ENCODE measurements at places on chromosomes 2 and 18.

- no peak for DNase-seq
Measured at GRCh38 chr18:24766376-24766775, 305.9 kb downstream of the HRH4 start.

- no peak for DNase-seq
Measured at GRCh38 chr18:58163004-58163590, 119.1 kb downstream of the NEDD4L start.

- DNase-seq = no peak
Measured at GRCh38 chr18:499776-500631, 497 bp downstream of the COLEC12 start.

DNA sequence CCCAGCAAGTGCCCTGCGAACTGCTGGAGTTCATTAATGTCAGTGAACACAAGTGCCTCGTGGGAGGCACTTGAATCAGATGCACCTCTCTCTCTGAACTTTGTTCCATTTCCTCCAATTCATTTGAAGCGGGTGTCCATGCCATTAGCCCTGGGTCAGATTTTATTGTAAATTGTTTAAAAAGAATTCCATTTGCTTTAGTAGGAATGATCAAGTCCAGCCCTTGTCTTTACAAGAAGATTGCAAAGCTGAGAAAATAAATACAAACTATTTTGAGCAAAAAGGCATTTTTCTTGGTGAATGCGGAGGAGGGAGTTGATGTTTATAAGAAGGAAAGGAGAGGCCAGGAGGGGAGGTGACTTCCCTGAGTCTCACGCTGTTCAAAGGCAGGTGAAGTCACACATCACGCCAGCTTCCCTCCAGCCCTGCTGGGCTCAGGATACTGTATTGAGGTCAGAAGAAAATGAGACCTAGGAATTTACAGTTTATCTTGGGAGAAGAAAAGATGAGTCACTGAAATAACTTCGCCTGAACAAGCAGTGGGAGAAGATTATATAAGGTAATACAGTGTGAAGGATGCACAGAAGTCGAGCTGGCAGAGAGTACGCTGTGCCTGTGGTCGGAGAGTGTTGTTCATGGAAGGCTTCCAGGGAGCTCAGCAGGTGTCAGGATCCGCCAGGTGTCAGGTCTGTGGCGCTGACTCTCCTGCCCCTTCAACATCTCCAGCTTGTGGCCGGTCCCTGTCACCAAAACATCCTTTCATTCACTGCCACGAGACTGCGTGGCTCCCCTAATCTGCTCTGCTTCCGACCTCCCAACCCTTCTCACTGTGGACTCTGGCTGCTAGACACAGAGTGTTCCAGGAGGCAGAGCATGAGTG is 36.5 kb downstream of the EFR3B start:
- no peak for DNase-seq

- no peak for DNase-seq
Measured at GRCh38 chr2:176085861-176086771, 2.4 kb upstream of the EVX2 start.

DNA sequence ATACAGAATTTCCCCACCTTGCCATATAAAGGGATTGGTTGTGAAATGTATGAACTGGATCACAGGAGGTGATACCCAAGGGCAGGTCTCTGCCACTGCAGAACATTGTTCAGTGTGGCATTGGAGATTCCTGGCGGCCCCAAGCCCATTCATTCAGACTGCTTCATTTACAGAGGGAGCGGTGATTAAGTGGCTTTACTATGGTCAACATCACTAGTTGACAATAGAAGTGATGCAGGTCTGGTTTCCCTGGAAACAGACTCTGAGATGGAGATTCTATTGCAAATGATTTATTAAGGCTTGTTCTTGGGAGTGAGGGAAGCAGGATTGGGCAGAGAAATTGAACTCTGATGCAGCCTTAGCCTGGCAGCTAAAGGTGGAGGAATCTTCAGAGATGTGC is 62.4 kb downstream of the ZDBF2 start:
- no peak for DNase-seq

GRCh38 chr18:8869696-8870095 is 164.3 kb downstream of the MTCL1 start:
- DNase-seq = no peak

DNA sequence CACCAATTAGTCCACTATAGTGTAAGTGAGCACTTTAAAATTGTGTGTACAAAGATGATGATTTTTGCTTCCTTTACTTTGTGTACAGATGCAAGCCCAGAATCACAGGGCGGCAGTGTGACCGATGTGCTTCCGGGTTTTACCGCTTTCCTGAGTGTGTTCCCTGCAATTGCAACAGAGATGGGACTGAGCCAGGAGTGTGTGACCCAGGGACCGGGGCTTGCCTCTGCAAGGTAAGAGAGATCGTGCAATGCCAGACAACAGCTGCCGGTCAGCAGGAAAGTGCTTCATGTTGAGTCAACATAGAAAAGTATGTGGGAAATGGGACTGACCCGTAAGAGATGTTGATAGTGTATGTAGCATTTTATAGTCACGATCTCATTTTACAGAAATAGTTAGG is 156.8 kb upstream of the TTC39C start:
- DNase-seq = no peak

DNA sequence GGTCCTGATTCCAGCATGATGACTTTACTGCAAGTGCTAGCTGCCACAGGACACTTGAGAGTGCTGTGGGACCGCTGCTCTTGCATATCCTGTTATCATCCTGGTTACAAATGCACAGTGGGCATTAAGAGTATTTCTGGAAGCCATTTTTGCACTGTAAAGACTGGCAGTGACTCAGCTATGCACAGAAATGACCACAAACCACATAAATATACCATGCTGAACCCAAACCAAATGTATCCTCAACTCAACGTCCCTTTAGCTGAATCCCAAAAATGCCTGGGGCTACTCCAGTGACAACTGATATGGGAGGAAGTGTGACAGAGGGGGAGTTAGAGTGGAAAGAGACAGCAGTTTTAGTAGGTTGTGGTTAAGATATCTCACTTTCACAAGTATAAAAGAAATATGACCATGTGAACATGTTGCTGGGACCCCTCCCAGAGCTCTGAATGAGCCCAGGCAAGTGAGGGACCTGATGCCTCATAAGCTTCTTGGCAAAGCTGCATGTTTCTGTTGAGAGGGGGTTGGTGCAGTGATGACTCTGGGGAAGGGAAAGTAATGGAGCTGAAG is 37.3 kb downstream of the RHBDD1 start:
- DNase-seq = no peak

DNA sequence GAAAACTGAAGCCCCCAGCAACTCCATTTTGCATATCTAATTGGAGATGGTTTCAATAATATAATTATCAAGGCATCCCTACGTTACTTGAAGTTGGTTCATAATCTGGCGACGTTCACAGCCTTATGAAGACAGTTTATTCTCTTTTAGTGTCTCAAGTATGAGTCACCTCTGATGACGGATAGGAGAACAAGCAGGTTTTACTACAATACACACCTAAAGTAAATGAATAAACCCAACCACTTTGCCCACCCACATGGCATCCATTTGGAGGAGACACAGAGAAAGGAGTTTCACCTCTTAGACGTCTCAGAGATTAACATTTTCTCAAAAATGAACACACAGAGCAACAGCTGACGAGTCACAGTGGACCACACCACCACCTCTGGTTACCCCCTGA is 40.8 kb downstream of the BCL11A start:
- no peak for DNase-seq

DNA sequence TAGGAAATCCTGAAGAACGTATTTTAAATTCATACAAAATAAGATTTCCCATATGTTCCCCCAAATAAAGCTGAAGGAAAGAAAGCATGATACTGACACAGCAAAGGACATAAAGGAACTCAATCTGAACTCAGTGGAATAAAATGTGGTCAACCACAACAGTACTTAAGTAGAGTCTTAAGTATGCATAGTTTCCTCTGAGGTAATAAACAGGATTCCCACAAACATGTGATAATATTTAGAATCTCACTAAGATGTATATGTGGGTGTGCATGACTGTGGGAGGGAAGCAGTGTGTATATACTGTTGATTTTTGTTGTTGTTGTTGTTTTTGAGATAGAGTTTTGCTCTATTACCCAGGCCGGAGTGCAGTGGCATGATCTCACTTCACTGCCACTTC is 69.3 kb downstream of the NOL10 start:
- DNase-seq = no peak

- no peak for DNase-seq
Measured at GRCh38 chr2:200747668-200748618, 63.8 kb upstream of the BZW1 start.

DNA sequence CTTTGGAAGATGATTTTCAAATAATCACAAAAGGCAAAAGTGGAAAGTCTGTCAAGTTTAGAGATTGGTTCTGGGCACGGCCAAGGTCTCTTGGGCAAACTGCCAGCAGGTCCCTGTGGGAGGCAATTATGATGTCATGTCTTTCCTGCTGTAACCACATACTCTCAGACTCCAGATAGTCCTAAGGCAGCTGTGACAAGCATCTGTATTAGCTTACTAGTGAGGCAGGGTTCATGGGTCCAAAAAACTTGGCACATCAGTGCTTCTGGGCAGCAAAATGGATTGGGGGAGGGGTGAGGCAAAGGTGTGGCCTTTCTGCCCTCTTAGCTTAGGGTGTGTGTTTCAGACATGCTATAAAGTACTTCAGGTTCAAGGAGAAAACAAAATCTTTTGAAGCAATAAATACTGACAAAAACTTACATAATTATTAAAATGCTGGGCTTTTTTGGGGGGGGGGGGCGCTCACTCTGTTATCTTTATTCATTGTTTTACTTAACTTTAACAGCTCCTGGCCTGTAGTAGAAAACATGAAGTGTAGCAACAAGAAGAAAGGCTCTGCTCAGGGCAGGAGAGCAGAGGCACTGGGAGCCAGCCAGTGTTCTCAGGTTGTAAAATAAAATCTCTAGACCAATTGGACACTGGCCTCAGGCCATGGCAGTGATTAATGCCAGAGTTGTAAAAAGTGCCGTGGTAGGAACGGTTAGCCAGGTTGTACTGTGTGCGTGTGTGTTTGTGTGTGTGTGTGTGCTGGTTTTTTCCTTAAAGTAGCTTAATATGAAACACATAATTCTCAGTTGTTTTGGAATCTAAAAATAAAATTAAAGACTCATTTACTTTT is 14.3 kb upstream of the TANC1 start:
- no peak for DNase-seq

DNA sequence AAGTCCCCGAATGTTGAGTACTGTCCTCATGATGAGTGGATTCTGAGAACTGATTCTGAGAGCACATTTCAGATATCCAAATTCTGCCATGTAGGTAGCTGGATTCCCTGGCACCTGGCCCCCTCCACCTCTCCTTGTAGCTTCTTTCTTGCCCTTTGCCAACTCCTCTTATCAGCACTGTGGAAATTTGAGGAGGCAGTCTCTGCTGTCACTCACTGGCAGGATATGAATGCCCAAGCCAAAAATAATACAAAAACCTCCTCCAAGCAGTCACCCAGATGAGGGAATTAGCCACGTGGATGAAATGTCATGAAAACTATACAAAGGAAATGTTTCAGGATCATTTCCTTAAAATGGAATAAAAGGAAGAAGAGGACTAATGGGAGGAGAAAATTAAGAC is 276.8 kb downstream of the SETBP1 start:
- DNase-seq = no peak

DNA sequence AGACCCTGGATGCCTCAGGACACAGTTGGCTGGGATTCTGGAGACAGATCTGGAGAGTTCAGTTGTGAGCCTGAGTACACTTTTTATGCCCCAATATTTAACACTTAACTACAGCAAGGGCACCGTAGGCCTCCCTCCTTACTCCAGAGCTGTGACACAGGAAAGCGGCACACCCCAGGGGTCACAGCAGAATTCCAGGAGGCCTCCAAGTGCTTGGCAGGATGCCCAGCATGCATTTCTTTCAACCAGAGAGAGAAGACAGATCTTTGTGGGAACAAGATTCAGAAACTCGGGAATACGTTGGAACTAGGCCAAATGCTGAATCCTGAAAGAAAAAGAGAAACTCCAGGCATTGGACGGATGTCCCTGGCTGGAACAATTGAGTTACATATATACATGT is 199.2 kb upstream of the NT5C1B start:
- no peak for DNase-seq

DNA sequence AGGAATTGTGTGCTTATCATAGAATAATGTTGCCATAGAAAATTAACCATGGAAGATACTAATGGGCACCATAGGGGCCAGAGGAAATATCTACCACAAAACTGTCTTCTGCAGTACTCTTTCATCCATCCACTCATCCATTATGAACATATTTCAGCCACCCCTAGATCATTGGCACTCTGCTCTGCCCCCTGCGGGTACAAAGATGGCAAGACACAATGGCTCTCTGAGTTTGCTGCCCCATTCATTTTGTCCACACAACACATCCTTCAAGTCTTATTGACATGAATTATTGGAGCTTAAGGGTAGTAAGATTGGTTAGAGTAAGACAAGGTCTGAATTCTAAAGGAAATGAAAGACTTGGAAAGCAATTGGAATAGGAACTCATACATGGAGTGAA is 1224.7 kb upstream of the CELF4 start:
- DNase-seq = no peak

- no peak for DNase-seq
Measured at GRCh38 chr2:32864334-32865111, 82.2 kb upstream of the LTBP1 start.

DNA sequence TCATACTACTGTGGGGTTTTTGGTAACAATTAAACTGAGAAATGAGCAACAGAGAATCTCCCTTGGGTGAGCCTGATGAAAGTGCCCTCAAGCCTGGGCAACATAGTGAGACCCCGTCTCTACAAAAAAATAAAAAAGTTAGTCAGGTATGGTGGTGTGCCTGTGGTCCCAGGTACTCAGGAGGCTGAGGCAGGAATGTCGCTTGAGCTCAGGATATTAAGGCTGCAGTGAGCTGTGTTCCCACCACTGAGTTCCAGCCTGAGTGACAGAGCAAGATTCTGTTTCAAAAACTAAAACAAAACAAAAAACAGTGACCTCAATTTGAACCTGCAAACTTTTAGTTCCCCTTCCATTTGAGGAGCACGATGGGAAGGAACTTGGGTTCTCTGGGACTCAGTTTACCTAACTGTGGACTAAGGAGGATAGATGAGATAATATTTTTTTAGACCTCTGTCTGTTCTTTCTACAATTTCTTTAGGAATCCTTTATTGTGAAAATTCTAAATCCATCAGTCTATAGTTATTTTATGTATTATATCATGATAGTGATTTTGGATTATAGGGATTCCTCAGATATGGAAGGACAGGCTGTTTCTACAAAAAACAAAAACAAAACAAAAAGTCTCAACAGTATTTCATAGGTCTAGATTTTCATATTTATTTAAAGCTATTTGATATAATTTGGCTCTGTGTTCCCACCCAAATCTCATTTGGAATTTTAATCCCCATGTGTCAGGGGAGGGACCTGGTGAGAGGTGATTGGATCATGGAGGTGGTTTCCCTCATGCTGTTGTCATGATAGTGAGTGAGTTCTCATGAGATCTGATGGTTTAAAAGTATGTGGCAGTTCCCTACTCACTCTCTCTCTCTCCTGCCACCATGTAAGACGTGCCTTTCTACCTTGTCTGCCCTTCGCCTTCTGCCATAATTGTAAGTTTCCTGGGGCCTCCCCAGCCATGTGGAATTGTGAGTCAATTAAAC is 178.6 kb downstream of the MYCN start:
- no peak for DNase-seq

GRCh38 chr2:176134035-176134434 is 4.5 kb downstream of the HOXD8 start:
- no peak for DNase-seq
